ENCODE measurements at places on chromosomes 7 and 10. TPM values are rescaled to one million over a fixed set of nuclear protein-coding genes. Genes with fewer than 3 reads are reported as not detected.
A peak's percentile ranks its signal among the peaks of the same experiment; 100 is the strongest.

GRCh38 chr7:37341033-37341630, 107.5 kb downstream of the ELMO1 start:
- peaks cover 37% of the 10 kb centered on the region for H3K36me3 ChIP-seq
- peak overlapping the region; percentile 9 for H3K27ac ChIP-seq
- H3K4me1 ChIP-seq: peaks cover 29% of the 10 kb centered on the region
- DNase-seq: no peak
- no peaks in the 10 kb centered on the region for H3K27me3 ChIP-seq

Gene RAMP3
- not detected for total RNA-seq

DNA sequence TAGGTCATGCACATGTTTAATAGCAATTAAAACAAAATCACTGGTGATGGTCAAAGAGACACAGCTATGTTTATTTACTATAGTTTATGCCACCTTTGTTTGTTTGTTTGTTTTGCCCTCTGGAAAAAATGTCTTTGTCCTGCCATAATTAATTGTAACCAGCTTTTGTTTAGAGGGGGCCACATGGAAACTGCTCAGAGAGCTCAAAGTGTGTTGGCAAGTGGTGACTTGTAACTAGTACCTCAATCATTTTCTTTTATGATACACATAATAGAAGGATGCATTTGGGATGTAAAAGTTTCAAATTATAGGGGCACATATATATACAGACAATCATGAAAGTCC, 40.2 kb downstream of the GRK5 start:
- DNase-seq: no peak
- H3K36me3 ChIP-seq: peaks cover 3% of the 10 kb centered on the region
- H3K4me3 ChIP-seq: no peak overlapping the region
- no peaks in the 10 kb centered on the region for H3K27me3 ChIP-seq

- H3K27ac ChIP-seq: no peak overlapping the region
- H3K4me3 ChIP-seq: no peak overlapping the region
- DNase-seq: peak; percentile 80
- H3K36me3 ChIP-seq: peaks cover 3% of the 10 kb centered on the region
- H3K4me1 ChIP-seq: peaks cover 43% of the 10 kb centered on the region
- peaks cover 67% of the 10 kb centered on the region for H3K27me3 ChIP-seq
Measured at GRCh38 chr7:27196287-27196767, 3.6 kb downstream of the HOXA13 start.

DNA sequence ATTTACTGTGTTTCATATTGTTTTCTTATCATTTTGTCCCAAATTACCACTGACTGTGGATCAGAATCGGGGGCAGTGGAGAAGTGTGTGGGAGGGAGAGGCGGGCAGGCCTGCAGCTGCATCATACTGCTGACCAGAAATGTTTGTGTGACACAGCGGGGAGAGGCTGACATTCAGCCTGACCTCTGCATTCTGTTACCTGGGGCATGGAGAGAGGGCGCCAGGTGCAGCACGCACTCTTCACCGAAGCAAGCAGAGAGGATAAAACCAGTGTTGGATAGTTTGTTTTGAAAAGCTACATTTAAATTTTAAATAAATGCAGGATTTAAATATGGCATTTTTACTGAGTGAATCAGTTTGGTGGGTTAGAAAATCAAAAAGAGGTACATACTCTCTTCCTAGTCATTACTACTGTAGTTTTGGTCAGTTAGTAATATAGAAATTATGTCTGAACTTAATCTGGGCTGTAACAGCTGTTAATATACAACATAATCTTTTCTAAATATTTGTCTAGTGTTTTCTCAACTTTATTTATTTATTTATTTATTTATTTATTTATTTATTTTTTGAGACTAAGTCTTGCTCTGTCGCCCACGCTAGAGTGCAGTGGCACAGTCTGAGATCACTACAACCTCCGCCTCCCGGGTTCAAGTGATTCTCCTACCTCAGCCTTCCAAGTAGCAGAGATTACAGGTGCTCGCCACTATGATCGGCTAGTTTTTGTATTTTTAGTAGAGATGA, 8.8 kb upstream of the STMP1 start:
- no peaks in the 10 kb centered on the region for H3K4me1 ChIP-seq
- H3K27ac ChIP-seq: no peak overlapping the region
- H3K27me3 ChIP-seq: no peaks in the 10 kb centered on the region
- H3K4me3 ChIP-seq: no peak overlapping the region

DNA sequence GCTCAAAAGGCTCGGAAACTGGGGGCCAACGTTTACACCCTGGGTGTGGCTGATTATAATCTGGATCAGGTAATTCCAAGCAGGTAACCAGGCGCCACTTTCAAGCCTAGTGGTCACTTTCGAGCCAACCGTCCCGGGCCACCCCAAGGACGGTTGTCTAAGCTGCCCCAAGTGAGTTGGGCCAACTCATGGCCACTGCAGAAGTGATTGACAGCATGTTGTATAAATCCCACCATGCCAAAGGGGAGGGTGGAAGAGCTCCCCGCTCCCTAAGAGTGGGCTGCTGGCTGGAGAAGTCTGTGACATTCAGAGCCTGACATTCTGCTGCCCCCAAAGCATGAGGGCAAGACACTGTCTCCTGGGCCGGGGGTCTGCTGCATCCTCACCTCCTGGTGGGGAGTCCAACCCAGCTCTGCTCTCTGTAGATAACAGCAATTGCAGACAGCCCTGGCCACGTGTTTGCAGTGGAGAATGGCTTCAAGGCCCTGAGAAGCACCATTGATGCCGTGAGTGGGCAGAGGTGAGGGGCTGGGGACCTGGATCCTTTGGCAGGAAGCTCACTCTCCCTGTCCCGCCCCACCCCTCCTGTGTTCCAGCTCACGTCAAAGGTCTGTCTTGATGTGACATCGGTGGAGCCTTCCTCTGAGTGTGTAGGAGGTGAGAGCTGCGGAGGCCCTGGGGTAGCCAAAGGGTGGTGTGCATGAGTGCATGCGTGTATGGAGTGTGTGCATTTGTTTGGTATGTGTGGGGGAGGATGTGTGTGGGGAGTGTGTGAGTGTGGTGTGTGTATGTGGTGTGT, 10.8 kb downstream of the ANTXRL start:
- no peaks in the 10 kb centered on the region for H3K36me3 ChIP-seq
- peak overlapping the region; percentile 24 for H3K27ac ChIP-seq
- no peak for DNase-seq

Gene FANK1
- total RNA-seq: 0.96 TPM

DNA sequence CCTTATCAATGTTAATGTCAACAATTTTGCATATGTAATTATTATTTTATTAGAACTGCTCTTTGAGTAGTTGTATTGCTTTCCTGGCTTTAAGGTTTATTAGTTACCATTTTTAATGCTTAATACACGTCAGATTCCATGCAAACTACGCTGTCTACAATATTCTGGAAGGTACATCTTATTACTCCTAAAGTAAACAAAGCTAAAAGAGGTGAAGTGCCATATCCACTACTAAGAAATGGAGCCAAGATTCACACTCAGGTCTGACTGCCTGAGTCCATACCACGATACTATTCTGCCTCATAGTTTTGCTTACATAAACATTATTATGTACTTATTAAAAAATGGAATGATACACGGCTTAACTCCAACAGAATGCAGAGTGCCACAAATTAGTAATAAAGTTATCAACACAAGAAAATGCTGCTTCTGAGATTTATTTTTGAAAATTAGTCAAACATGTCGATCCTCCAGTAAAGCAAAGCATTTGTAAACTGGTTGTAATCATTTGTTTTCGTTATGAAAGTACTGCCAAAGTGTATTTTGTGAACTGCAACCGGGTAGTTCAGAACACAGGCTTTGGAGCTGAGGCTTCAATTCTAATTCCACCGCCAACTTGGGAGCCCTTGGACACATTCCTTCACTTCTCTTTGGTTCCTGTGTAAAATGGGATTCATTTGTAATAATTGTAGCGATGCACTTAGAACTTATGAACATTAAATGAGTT, 1.1 kb upstream of the DMTF1 start:
- H3K4me1 ChIP-seq: peaks cover 35% of the 10 kb centered on the region
- H3K36me3 ChIP-seq: peaks cover 2% of the 10 kb centered on the region
- DNase-seq: no peak
- H3K4me3 ChIP-seq: peak overlapping the region; percentile 98
- H3K27me3 ChIP-seq: no peaks in the 10 kb centered on the region

Measured in naive thymus-derived CD8-positive, alpha-beta T cell (primary cell).